CD4-positive, CD25-positive, alpha-beta regulatory T cell (primary cell): ENCODE measurements at places on chromosomes 2 and 18.

DNA sequence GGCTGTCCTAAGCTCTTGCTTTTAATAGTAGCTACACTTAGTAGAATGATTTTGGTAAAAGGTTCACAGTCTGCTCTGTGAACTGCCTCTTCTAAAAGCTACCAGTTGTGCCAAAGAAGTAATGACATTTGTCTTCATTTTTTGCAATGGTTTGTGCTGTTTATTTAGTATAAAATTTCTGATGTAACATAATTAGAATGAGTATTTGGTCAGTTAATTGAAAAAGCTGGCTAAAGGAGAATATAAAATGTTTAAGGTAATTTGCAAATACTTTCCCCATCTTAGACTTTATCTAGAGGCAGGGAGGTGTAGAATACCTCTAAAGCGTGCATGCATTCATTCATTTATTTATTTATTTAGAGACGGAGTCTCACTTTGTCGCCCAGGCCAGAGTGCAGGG lies 71.3 kb downstream of the PHLPP1 start:
- no peak for DNase-seq

- DNase-seq, result no peak
Observed at GRCh38 chr2:172335736-172336135, 91.7 kb upstream of the ITGA6 start.

DNA sequence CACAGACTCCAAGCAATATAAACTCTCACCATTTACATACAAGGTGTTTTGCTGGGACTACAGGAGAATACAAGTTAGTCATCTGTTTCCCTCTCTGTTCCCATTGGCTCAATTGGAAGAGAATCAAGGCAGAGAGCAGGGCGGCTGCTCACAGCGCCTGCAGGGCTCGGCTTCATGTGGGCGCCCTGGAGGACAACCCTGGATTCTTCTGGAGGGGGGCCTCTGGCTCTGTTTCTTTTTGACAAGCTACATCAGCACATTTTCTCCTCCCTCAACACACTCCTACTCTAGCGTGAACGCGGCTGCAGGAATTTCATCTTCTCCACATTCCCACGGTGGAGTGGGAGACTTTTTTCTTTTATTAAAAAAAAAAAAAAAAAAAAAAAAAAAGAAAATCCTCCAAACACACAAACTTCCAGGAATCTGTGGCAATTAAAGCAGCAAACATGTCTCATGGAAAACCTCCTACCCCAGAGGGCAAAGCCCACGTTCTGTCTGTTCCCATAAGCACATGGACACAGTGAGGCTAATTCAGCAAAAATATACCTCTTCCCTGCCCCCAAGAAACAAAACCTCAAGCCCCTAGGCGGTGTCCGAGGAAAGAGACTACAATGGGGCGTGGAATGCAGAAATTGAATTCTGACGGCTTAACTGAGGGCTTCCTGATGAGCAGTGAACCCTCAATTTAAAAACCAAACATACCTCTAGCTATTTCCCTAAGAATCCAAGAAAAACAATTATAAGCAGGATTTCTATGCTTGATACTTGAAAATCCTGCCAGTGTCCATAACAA lies 50.6 kb downstream of the PARD6G start:
- no peak for DNase-seq

- no peak for DNase-seq
Observed at GRCh38 chr2:231960810-231961348, 634 bp upstream of the DIS3L2 start.
